ENCODE measurements at places on chromosomes 12 and 14.

GRCh38 chr12:43208627-43209026 lies 343.4 kb downstream of the ADAMTS20 start:
- no peak for DNase-seq

DNA sequence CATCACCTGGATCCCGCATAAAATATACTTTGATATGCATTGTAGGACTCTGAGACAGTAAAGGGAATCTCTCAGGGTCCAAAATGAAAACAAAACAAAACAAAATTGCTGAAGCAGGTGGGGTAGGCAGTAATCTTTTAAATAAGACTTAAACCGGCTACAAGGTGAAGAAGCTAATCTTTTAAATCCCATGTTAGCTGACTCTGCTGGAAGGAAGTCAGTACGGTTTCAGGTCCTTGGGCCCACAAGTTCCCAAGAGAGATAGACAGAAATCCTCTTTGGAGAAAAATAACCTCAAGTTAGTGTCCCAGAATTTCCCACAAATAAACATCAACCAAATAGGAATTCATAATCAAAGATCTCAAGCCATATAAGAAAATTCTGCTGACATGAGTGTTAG lies 5.0 kb upstream of the EPS8 start:
- DNase-seq: no peak

DNA sequence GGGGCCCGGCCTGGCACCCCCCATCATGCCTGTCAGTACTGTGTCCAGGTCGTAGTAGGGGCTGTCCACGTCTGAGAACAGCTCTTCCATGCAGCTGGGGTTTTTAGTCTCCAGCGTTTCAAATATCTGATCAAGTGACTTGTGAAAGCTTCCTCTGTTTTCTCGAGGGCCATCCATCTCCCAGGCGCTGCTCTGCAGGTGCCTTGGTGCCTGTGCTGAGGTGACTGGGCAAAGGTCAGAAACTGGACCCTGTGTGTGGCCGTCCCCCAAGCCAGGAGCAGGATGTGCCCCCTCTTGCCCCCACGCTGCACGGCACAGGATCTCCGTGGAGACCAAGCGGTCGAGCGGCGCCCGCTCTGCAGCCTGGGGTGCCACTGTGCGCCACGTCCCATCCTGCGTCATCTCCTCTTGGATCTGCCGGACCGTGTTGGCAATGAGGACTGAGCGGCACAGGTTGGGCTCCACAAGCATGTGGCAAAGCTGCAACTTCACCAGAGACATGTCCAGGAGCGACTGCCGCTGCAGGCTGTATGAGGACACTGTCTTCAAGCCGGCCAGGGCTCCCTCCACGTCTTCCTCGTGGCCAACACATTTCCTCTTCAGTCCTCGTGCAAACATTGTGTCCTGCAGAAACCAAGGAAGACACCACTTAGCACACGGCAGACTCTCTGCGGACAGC lies 9.4 kb downstream of the CDCA4 start:
- no peak for DNase-seq

DNA sequence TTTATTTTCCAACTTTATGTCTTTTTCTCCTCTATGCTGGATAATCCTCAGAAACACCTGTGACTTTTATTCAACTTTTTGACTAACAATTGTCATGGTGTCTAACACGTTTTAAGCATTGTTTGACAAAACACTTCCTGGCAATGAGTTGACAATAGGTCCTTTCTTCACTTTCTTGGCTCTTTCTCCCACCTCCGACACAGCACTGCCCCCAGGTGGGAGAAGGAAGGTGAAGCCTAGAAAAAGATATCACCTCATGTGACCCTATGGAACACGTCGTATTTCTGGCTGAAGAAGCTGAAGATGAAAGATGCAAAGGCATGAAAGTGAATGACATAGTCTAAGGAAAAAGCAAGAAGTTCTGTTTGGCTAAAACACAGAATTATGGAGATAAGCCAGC lies 430.0 kb downstream of the ETNK1 start:
- peak; percentile 46 for DNase-seq

DNA sequence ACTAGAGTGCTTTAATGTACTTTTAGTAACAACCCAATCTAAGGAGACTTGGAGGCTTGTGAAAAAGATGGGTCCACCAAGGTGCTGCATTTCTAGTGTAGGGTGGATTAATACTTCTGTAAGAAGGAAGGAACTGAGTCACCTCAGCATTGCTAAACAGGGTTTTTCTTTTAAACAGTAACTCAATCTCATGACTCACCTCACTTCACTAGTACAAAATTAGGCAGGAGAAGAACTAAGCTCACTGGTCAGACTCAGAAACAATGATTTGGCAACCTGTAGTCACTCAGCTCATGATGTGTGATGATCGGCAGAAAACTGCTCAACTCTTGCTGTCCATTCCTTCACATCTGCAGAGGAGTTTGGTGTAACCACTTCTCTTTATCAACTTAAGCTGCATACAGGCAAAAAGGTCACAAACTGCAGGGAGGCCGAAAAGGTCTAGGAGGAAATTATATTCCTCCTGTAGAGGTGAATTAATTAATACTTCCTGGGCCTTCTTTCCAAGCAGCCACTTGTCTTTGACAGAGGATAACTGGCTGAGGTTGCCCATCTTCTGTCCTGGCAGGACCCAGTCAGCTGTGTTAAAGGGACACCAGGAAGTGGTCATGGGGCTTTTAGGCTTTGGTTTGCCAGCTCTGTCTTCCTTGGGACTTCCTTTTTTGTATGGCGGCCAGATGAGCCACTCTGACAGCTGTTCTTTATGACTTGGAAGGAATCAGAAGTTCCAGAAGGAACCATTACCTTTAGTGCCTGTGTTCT lies 466.9 kb downstream of the FUT8 start:
- DNase-seq: peak; percentile 63

DNA sequence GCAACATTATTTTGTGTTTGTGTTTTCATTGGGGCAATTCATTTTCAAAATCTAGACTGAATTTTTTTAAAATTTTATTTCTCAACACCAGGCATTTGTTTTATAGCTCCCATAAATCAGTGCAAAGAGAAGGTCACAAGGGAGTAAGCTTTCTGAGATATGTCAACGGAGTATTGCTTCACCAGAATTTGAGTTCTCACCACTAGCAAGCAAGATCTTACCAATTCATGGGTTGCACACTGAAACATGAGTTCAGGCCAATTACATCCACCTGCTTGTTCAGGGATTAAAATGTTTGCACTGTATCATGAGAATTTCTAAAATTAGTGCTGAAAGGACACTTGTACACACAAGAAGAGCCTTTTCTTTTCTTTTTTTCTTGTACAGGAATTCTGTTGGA lies 121.9 kb downstream of the CAND1 start:
- no peak for DNase-seq

DNA sequence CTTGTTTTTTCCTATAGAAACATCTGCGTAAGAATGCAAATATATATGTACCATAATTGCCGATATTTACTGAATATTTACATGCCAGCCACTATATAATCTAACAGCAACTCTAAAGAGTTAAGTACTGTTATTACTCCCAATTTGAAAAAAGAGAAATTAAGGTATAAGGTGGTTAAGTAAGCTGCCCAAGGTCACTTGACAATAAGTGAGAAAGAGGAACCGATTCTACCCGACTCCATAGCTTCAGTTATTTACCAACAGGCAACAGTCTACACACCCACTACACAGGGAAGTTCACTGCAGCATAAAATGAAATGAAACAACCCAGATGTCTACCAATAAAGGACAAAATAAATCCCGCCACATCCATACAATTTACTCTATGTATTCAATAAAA lies 1.1 kb downstream of the MIS18BP1 start:
- peak; percentile 32 for DNase-seq

DNA sequence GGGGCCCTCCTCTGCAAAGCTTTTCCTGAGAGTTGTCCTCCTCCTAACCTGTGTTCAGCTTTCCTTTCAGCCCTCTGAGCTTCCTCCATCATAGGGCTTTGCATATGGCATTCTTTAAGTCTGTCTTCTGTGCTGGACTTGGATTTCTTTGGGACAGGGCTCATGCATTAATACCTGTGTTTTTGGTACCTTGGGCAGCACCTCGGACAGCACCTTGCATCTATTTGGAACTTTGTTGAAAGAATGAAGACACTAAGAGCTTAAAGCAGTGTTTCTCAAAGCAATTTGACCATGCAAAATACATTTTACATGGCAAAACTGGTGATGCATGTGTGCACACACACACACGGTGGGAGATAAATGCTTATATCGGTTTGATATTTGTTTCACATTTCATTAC lies 115.0 kb upstream of the SRRM4 start:
- no peak for DNase-seq

DNA sequence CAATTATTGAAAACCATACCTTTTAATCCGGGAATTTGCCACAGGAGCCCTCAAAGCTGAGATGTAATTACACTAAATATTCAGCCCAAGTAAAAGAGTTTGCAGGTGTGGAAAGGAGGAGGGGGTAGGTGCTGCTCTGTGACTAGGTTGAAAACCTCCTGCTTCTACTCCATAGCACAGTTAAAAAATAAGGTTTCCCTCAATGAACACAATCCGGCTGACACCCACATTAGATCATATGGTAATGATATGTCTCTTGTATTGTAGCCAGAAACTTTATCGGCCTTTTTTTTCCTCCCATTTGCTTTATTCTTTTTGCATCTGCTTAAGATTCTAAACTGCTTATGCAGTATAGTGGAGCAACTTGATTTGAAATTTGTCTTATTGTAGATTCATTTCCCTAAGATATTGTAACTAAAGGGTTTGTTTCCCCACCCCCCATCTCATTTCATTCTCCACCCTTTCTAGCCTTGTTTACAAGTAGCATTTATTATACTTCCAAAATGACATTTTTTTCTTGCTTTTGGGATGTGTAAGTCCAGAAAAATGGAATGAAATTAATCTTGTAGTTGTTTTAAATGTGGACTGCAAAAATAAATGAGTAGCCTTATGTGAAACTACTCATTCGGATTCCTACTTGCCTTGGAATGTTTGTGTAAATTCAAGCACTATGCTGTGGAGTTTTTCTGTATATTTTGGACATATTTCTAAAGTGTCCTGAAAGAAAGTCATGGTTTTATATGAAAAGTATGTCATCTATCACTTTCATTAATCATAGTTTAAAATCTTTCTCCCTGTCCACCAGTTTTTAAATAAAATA lies at the start of gene DCN:
TSS of gene DCN (minus strand) at position 182 of the 820 bp plus-strand sequence. CDS start 4,265 bp downstream, outside the sequence.
- no peak for DNase-seq

DNA sequence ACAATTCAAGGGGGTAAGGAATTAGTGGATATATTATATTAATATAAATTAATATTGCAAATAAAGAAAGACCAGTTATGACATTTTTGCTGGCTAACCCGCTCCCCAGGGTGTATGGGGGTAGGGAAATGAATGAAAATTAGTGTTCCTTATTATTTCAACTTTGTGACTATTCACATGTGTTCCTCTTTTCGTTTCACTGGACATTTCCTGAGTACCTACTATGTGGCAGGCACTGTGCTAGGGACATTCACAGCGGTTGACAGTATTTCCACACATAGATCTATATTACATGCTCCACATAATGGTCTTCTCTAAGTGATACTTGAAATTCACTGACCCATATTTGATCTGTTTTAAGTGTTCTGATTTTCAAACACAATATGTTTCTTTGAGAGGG lies 129.8 kb upstream of the USP15 start:
- DNase-seq: no peak

- DNase-seq: peak; percentile 39
Measured at GRCh38 chr12:3145033-3145432, 67.9 kb downstream of the TSPAN9 start.

DNA sequence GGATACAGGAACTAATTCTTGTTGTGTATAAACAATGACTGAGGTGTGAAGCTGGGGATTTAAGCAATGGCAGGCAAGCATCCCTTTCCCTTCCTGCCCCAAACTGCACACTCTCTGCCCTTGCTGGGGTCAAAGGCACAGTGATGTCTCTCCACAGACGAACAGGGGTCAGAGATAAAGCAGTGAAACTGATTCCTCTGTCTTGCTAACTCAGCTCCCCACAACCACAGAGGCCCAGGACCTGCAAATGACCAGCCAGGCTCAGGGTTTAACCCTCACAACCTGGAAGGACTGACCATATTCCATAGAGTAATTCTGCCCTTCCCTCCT lies 67.2 kb downstream of the CCDC88C start:
- DNase-seq: no peak

- no peak for DNase-seq
Measured at GRCh38 chr12:106341086-106341877, 16.3 kb upstream of the POLR3B start.

DNA sequence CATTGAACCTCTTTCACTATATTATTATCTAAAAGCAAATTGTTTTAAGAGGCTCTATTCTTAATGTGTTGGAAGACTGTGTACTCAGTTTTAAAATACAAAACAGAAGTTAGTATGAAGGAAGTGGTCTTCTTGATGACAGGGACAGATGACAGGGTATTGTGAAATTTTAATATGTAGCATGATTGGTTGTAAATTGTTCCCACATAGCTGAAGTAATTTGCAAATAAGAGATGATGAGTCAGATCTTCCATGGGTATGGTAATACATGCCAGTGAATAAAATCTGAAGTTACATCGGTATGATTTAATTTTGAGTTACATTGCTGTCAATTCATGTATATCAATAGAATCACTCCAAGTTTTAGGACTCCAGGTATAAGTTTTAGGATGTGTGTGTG lies 454.8 kb downstream of the AEBP2 start:
- peak; percentile 67 for DNase-seq

DNA sequence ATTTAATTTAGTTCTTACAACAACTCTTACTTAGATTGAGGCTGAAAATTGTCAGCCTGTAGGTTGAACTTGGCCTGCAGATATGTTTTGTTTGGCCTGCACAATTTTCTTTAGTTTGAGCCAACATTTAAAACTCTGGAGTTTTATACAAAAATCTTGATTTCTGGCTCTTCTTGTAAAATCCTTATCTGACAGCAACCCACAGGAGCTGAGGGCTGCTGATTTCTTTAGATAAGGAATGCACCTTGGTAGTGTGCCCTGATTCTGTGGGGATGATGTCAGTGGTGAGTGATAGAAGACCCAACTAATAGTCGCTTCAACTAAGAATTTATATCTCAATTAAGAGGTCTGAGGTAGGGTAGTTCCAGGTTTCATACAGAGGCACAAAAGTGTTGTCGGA lies 49.5 kb downstream of the SOCS2 start:
- DNase-seq: no peak

GRCh38 chr14:91419451-91419850 lies 1.8 kb upstream of the CCDC88C start:
- no peak for DNase-seq

Data from cardiac muscle cell (in vitro differentiated cells and primary cell).